ENCODE measurements at places on chromosomes 5 and 9.

- no peak for DNase-seq
These were observed 40.4 kb upstream of the F2RL2 start for GRCh38 chr5:76663573-76663972.

DNA sequence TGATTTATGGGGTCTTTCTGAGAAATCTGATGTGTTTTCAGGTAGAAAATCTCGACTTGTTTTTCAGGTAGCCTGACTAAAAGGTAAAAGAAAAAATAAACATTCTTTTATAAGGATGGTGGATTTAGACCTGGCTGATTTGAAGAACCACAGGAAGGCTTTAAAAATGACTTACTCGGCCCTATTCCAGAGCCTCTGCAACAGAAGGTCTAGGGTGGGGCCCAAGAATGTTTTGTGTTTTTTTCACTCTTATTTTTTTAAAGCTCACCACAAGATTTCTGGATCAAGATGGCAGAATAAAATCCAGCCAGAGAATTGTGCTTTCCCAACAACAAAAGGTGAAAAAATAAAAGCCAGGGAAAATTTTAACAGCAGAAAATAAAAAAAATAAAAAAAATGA, 59.1 kb downstream of the FNBP1 start:
- DNase-seq = no peak

- no peak for DNase-seq
These were observed 153.9 kb downstream of the GPBP1 start for GRCh38 chr5:57327561-57328367.

DNA sequence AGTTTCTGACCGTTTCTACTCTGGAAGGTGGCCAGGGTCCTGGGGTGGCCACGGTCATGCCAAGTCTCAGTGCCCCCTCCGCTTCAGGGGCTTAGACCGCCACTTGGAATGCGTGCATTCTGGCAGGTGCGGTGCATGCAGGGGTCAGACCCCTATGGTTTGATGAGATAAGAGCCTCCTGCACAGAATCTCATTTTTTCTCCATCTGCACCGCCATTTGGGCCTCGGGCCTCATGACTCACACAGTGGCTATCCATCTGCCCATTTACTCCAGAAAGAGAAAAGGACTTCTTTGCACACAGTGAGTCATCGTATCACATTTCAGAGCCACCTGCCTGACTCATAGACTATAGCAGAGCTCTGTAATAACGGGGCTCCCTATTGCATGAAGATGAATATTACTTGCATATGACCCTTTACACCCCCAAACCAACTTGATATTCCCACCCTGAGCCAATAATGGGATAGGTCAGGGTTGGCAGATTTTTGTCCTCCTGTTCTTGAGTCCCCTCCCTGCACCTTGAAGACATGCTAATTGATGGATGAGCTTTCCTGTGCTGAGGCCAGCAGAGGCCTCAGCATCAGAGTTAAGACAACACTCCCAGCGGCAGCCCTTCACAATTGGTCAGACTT, 157.4 kb downstream of the NR3C1 start:
- DNase-seq = no peak

DNA sequence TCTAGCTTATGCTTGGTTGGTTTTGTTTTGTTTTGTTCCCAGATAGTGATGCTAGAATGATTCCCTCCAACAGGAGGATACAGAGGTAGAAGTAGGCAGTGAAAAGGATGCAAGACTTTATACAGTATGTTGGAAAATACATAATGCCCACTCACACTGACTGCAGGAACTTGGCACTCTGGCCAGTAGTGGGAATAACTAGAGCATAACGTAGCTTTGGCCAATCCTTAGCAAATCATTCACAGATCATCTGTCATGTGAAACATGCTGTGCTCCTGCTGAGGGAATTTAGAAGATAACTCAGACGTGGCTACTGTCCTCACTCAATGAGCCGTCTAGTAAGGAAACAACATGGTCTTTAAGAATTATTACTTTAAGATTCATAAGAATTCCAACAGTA, 13.5 kb downstream of the CFAP90 start:
- DNase-seq = no peak

GRCh38 chr5:14580398-14581034, 1.1 kb upstream of the OTULINL start:
- no peak for DNase-seq

DNA sequence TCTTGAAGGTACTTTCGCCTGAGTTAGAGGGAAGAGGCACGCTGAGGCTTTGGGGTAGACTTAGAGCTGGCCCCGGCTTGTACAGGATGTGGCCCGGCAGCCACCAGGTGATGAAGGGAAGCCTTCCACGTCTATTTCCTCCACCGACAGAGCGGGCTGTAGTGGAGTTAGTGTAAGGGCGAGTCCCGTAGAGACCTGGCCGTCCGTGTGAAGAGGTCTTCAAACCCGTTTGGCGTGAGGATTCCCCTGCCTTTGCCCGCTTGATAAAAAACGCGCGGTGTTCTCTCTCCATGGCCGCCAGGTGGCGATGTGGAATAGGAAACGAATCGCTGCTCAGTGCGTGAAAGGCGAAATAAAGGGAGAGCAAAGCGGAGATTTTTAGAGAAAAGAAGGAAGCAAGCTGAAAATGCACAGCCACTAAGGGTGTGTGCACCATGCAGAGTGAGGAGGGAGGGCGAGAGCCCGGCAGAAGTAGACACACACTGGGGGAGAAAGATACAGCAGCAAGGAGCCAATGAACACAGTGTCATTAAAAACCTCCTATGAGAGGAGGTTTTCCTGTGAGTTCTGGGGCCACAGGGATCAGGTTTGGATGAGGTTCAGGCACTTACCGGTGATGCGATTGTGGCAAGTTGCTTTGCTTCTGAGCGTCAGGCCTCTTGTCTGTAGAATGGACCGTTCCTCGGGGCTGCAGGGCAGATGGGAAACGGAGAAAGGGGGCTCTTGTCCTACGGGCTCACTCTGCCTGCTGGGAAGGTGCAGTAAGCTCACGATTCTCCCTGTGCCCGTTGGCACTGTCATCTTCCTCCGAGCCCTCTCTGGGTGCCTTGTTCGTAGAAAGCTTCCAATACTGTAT, 34.2 kb downstream of the STC2 start:
- DNase-seq = peak; percentile 84

DNA sequence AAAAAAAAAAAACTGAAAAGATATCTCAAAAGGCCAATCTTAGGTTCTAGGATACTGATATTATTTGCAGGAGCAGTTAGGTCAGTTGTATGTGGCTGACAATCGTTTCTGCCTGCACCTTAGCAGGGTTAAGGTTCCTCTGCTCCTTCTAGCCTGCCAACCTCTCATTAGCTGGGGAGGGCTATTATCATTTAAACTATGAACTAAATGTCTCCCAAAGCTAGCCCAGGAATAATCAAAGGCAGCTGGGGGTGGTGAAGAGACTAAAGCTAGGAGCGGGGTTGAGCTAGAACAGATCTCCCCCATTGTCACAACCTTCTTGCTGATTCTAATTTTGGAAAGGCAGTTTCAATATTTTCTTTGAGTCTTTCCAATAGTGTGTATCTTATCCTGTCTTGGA, 99.9 kb downstream of the ICE1 start:
- no peak for DNase-seq

GRCh38 chr5:172403189-172403796, 51.0 kb downstream of the SH3PXD2B start:
- DNase-seq = peak; percentile 98

- DNase-seq = no peak
These were observed 3.0 kb downstream of the GRK6 start for GRCh38 chr5:177429248-177430040.

GRCh38 chr9:4555236-4555635, 65.0 kb downstream of the SLC1A1 start:
- no peak for DNase-seq

GRCh38 chr5:36841677-36842076, 34.9 kb upstream of the NIPBL start:
- DNase-seq = no peak

DNA sequence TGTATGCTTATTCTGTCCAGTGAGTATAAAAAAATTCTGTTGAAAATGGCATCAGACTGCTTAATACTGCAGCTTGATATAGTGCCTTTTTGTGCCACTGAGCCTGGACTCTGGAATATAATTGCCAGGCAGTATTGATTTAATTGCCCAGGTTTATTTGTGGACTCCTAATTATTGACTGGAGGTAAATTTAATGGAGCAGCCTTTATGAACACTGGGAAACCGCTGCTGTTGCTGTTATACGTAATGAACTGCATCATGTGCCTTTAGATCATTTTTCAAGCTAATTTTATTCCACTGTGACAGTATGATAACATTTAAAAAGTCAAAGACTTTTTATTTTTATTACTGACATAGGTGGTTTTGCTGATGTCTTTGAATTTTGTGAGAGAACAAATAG, 90.2 kb upstream of the SH3GL2 start:
- DNase-seq = no peak

DNA sequence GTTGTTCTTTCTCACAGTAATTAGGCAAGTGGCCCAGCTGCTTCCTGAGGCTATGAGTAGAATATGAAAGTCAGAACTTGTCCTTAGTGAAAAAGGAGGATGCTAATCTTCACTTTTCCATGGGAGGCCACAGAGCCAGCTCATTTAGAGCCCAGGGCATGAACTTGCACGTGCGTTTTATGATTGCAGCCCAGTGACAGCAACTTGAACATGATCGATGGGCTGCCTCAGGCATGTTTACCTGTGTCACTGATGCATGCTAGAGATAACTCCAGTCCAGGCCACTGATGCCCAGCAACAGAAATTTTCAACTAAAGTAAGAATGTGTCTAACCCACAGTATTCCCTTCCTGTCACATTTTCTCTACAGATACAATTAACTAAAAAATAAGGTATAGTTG, 179.3 kb downstream of the CTNND2 start:
- no peak for DNase-seq

DNA sequence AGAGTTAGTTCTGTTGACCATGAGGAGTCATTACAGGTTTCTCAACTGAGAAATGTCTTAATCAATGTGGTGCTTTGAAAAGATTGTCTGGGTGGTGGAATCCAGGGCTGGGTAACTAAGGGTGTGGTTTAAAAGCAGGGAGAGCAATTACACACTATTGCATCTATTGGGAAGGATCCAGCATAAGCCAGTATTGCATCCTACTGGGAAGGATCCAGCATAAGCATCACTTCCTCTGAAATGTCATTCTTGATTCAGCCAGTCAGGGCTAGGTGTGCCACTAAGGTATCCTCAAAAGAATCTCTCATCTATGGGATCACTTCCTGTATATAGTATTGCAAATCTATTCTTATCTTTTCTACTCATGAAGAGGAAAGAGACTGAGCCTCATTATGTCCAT, 38.6 kb downstream of the ELOVL7 start:
- DNase-seq = no peak

- peak; percentile 67 for DNase-seq
These were observed 102.9 kb downstream of the C9orf152 start for GRCh38 chr9:110105107-110105506.

DNA sequence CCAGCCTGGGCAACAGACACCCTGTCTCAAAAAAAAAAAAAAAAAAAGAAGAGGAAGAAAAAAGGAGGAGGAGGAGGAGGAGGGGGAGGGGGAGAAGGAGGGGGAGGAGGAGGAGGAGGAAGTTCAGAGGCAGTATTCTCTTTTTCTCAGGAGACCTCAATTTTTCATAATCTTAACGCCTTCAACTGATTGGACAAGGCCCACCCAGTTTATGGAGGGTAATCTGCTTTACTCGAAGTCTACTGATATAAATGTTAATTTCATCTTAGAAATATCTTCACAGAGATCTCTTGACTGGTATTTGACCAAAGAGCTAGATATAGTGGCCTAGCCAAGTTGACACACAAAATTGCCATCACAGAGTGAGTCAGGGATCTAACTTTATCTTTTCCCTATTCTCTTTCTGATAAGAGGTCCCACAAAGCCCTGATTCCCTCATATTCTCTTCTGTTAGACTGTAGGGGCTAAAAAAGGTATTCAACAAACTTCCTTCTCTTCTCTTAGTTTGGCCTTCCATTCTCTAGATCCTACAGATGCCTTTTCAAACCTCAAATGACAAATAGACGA, 115.5 kb upstream of the ABCA1 start:
- DNase-seq = no peak

DNA sequence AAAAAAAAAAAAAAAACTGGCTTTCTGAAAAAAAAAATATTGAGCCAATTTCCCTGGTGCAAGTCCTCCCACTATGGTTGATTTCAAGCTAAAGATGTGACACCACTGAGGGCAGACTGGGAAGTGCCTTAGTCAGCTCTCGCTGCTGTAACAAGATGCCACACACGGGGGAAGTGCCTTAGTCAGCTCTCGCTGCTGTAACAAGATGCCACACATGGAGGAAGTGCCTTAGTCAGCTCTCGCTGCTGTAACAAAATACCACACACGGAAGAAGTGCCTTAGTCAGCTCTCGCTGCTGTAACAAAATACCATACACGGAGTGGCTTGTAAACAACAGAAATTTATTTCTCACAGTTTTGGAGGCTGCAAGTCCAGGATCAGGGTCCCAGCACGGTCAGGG, 23.4 kb downstream of the BTNL9 start:
- DNase-seq = no peak

DNA sequence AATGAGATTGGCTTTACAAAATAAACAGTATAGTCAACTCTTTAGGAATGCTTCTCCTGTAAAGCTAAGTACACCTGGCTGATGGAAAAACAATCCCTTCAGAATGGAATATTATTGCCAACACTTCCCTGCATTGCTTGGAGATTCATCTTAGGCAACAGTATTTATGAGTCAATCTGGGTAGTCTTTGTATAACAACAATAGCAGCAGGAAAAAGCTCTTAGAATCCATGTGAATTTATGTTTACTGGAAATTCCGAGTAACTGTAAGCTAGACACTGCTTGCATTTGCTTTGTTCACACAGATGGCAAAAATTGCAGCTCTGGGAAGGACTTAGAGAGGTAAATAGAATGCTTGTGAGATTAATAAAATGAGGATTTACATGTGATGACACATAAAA, 101.7 kb upstream of the NTRK2 start:
- no peak for DNase-seq

DNA sequence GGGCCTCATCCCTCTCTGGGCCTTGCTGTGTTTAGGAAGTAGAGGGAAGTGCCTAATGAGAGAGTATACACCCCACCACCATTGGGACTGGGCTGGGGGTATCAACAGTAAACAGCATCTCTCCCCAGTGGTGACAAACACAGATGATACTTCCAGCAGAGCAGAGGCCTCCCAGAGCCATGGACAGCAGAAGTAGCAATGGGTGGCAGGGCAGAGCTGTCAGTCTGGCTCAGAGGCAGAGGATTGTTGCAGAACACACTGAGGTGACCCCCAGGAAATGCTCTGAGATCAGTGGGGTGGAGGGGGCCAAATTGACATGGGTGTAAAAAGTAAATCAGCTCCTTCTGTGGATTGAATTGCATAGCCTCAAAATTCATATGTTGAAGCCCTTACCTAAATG, 12.1 kb upstream of the P4HA2 start:
- DNase-seq = no peak

GRCh38 chr9:73270967-73271721, 119.5 kb downstream of the ANXA1 start:
- no peak for DNase-seq

GRCh38 chr5:6827526-6828219, 114.4 kb downstream of the TENT4A start:
- no peak for DNase-seq

GRCh38 chr5:35094948-35095347, 47.2 kb upstream of the AGXT2 start:
- DNase-seq = no peak

- DNase-seq = no peak
These were observed 574.1 kb downstream of the EBF1 start for GRCh38 chr5:158525663-158526062.
